ENCODE measurements at places on chromosomes 4 and X.

- DNase-seq, result no peak
Measured at GRCh38 chrX:53550756-53551463, 116.7 kb upstream of the HSD17B10 start.

GRCh38 chrX:152905081-152905420 is 7.2 kb downstream of the ZNF185 start:
- no peak for DNase-seq

DNA sequence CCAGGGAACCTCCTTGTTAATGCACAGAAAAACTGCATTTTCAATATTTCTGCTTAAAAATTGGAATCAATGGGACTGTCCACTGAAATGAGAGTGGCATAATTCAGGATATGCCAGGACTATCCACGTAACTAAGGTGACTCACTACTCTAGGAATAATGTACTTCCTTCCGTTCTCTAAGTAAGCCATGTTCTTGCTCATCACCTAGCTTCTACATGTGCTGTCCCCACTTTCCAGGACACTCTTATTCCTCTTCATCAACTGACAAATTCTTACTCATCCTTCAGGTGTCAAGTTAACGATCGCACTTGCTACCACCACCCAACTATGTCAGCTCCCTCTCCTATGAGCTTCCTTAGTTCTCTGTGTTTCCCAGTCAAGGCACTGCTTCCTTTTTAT is 342.8 kb upstream of the F9 start:
- no peak for DNase-seq

DNA sequence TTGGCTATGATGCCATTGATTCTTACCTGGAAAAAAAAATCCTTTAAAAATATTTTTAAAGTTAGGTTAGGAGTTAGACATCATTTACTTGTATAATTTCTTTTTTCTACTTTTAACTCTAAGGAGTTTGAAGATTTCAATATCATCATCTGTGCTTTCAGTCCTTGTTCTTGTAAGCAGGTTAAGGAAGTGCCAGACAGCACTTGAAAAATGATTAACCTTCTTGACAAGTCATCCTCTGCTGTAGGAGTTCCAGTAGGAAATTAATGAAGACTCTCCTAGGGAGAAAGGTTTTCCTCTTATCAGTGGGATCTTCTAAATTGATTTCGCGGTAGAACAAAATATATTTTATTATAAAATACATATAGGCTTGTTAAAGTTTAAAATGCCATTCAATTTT is 29.1 kb upstream of the ANAPC4 start:
- no peak for DNase-seq

GRCh38 chr4:73735231-73735630 is 5.1 kb upstream of the CXCL8 start:
- DNase-seq, result no peak
